ENCODE measurements at places on chromosomes 5 and 9.

- no peak for DNase-seq
Observed at GRCh38 chr5:95417971-95418370, 26.8 kb downstream of the FAM81B start.

DNA sequence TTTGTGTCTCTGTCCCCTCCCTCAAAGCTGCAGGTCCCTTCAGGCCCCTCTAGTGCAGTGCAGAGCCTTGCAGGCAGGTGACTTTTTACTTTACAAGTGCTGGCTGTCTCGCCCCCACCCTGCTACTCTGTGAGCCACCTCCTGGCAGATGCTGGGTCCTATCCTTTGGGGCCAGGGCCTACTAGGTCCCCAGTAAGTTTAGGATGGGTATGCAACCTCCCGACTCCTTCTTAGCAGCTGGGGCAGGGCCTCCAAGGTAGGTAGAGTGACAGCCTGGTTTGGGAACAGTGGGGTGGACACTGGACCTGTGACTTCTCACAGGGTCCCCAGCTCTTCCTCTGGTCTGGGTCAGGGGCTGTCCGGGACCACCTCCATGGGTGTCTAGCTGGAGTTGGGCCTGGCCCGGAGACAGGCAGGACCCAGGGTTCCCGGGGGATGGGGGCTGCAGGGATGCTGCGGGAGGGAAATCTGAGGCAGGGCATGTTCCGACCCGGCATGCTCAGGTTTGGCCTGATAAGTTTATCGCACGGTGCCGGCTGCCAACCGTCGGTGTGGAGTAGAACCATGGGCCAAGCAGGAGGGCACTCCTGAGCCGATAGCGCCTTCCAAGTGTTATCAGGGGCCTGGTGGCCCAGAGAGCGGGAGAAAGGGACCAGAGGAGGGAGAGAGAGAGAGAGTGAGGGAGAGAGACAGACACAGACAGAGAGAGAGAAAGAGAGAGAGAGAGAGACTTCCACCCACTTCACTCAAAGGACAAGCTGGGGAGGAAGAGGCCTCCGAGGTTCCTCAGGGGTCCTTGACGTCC is 20.5 kb downstream of the GFI1B start:
- no peak for DNase-seq

GRCh38 chr5:179288101-179288808 is 57.0 kb downstream of the ADAMTS2 start:
- no peak for DNase-seq

DNA sequence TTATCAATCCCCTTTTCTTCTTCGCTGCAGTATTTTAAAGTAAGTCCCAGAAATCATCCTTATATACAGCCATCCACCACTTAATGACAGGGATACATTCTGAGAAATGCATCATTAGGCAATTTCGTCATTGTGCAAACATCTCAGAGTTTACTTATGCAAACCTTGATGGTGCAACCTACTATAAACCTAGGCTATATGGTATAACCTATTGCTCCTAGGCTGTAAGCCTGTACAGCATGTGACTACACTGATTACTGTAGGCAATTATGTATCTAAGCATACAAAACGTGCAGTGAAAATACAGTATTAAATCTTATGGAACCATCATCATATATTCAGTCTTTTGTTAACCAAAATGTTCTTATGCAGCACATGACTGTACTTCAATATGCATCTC is 36.8 kb downstream of the SAXO1 start:
- DNase-seq: no peak

- DNase-seq: no peak
Observed at GRCh38 chr9:105171076-105171475, 73.4 kb upstream of the SLC44A1 start.

- DNase-seq: no peak
Observed at GRCh38 chr5:116559673-116560164, 14.9 kb downstream of the SEMA6A start.

DNA sequence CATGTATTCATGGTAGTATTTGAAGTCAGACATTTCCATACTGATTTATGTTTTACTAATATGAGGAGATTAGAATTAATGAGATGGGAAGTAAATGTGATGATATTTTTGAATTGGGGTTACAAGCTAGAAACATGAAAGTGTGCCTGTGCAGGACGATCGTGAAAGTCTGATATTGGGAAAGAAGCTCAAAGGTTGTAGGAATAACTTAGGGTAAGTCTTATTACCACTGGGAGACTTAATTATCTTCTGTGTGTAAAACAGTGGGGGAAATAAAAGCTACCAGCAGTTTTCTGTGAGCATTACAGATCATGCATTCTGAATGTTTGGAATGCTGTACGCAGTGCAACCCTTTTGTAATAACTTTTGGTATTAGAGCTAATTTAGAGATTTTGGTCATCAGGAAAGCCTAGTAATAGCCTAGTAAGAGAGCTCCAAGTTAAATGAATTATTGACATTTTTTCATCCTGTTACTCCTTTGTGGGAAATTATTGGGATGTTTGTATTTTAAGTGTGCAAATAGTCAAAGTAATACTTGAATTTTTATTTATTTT is 153.9 kb downstream of the PCSK5 start:
- no peak for DNase-seq

- DNase-seq: no peak
Observed at GRCh38 chr5:153456993-153457392, 33.5 kb upstream of the GRIA1 start.

DNA sequence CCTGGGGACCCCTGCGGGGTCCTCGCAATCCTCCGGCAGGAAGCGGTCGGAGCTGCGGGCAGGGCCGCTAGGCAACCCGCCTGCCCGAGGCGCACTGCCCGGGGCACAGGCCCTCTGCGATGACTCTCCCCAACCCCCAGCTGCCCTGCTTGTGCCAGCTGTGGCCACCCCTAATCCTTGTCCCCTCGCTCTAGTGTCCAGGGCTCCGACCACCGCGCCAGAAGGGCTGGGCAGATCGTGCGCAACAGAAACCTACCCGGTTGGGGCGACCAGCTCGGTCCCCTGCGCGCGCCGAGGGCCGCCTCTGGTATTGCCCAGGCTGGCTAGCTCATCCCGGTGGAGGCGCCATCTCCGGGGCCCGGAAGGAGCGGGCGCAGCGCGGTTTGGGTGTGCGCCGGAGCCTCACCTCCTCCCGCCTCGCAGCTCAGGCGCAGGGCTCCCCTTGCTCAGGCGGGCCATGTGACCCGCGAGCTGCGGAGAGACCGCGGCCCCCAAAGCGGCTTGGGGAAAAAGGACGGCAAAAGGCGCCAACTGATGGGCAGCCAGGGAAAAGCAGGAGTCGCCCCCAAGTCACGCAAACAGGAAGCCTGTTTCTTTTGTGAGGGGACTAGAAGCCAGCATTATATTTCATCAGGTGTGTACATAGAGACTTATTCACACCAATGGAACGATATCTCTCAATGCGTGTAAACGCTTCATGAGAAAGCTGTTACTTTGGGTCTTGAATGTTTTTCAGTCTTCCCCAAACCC is 46.8 kb upstream of the RNF20 start:
- no peak for DNase-seq

DNA sequence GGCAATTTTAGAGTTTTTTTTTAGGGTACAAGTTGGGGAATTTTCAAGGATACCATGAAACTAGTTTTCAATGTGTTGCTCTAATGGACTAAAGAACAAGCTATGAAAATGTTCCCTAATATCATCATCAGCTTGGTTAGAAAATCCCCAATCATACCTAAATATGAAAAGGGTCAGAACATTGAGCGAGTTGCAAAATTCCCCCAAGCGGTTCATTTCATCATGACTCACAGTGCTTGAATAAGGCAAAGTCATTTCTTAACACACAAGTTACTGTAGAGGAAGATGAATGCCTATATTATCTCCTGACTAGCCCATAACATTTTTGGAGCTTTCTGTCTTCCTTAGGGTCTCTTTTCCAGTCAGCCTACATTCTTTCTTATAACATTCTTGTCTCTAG is 62.7 kb downstream of the ST8SIA4 start:
- DNase-seq: no peak

GRCh38 chr9:123167474-123167873 is 100.9 kb downstream of the STRBP start:
- DNase-seq: no peak

DNA sequence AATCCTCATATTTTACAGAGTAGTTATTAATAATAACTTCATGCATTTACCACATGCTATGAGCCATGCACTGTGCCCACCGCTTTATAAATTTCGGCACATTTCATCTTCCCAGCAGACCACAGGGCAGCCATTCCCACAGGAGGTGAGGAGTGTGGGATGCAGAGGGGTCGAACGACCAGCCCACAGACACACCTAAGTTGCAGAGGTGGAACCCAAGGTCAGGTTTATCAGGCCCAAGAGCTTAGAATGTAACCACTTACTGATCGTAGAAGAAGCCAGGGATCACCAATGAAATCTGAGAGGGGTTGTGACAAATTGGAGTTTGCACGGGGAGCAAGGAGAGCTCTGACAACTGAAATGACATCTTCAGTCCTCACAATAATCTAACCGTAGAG is 303.0 kb upstream of the MSX2 start:
- no peak for DNase-seq

GRCh38 chr5:149379177-149379761 is at the start of gene IL17B:
Gene IL17B, minus strand, starts transcription at chr5:149379292. Its CDS starts 67 bp downstream, at chr5:149379225.
- no peak for DNase-seq

- no peak for DNase-seq
Observed at GRCh38 chr5:127934791-127935256, 148.7 kb upstream of the SLC12A2 start.

DNA sequence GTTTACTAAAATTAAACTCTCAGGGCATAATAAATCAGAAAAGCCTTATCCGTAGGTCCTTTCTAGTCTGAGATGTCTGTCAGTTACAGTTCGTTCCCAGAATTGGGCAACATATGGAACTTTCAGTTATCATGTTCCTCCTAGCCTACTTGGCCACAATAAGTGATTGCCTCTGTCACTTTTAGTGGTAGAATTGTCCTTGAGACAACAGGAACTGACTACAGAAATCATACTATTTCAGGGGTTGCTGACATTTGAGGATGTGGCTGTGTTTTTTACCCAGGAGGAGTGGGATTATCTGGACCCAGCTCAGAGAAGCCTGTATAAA is 956 bp downstream of the ZNF189 start:
- no peak for DNase-seq

- DNase-seq: no peak
Observed at GRCh38 chr5:6568889-6569288, 64.0 kb downstream of the NSUN2 start.

DNA sequence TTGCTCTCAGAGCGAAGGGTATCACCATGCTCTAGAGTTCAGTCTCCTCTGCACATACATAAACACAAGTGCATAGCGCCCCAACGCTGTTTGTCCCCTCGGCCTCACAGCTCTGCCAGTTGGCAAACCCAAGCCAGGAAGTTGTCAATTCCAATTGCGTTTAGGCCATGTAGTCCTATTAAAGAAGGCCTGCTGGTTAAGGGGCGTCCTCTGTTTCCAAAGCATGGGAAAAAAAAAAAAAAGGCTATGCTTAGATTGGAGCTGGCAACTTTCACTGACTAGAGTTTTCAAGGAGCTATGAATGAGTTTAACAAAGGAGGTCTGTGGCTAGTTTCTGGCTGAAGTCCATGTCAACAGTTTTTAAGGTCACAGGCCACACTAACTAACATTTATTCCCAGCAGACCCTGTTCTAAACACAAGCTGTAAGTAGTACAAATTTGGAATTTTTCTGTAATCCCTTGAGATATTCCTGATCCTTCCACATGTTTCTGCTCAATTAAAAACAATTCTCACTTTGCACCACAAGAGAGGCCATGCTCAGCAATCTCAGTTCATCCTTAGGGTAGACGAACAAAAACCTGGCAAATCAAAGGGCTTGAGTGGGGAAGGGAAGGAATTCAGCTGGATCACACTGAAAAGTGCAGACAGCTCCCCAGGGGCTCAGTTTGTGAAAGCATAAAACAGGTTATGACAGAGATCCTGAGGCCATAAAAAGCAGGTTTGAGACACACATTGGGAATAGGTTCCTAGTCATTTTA is 187.7 kb downstream of the DENND1A start:
- no peak for DNase-seq

DNA sequence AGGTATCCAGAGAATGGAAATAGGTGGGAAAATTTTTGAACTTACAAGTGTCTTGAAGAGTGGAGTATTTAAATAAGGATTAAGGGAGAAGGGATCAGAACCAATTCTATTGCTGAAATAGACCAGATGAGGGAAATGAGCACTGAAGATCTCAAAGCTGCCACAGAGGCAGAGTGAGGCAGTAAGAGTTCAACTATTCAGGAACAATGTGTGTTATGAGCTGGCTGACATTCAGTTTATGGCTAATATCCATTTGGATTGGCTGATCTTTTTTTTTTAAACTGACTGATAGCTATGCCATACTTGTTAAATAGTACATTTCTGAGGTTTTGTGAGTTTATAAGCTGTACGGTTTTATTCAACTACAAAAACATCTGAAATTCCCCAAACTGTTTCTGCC is 95.3 kb upstream of the GNA14 start:
- DNase-seq: no peak

DNA sequence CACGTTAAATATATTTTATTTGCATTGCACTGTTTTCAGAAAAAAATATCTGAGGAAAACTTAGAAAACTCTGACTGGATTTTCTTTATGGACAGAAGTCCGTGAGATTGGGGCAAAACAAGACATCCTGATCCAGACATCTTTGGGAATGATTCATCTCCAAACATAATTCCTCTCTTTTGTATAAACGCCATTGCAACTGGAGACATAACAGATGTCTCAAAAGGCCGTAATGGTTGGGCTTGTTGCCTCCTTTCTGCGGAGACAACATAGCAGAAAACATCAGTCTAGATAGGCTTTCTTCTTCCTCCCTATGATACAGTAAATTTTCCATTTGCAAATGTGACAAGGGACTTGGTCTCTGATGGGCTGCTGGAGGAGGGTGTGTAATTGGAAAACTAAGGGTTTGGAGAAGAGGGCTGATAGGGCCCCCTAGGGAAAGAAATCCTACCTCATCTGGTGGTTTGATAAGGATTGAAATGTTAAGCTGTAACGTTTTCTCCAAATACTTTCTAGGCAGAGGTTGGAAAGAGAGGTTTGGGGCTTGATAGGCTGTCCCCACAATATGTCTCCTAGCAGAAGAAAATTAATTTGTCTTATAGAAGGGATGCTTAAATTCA is 631.5 kb upstream of the ST8SIA4 start:
- no peak for DNase-seq

DNA sequence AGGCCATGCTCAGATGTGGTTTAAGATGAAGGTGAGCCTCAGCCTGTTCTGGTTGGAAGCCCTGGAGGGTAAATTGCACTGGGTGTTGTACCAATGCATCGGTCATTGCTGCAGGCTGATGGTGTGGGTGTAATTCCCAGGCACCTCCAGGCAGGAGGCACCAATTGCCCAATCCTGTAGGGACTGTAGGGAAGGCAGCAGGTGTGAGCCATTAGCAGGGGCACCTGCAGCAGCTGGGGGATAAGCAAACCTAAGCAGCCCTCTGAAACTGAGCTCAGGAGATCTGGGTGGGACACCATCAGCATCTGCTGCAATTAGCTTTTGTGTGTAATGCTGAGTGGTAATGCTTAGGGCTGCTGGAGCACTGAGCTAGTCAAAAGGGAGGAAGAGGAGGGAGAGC is 190.1 kb upstream of the TBC1D2 start:
- no peak for DNase-seq

- DNase-seq: no peak
Observed at GRCh38 chr5:68872088-68872839, 221.6 kb upstream of the SLC30A5 start.
